ENCODE measurements at places on chromosomes 5 and 9.

GRCh38 chr9:91289244-91289643 is 72.5 kb downstream of the AUH start:
- DNase-seq, result no peak

- no peak for DNase-seq
These were observed 239.1 kb upstream of the NUDT12 start for GRCh38 chr5:103801681-103802080.

DNA sequence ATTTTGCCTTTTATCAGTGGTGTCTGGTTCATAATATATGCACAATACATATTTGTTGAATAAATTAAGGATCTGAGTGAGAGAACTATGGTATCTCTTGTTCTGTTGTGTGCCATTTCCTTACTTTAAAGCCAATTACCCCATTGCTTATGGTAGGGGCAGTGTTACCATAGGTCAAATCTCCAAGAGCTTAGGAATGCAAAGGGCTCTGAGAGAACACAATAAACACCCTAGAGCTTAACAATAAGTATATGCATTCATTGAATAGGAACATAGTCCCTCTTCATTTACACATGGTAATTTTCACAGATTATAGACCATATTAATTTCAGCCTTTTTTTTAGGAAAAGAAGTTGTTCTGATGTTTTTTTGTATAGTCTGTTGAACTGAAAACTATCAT is 112.2 kb downstream of the MCTP1 start:
- DNase-seq, result no peak

DNA sequence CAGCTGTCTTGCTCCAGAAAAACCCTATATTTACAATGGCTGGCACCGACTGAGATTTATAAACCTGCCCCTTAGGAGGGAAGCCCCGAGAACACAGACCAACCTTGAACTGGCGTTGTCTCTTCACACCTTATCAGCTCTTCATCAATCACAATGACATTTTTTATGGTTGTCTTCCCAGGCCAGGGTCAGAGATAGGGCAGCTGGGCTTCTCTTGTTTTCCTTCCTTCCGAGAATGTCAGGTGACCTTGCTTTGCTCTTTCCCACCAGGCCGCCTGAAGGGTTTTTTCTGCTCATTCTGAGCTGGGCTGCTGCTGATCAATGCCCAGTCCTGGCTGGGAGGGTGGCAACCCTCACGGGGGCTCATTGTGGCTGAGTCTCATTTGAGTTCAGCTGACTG is 619.1 kb downstream of the CCDC171 start:
- DNase-seq, result no peak

DNA sequence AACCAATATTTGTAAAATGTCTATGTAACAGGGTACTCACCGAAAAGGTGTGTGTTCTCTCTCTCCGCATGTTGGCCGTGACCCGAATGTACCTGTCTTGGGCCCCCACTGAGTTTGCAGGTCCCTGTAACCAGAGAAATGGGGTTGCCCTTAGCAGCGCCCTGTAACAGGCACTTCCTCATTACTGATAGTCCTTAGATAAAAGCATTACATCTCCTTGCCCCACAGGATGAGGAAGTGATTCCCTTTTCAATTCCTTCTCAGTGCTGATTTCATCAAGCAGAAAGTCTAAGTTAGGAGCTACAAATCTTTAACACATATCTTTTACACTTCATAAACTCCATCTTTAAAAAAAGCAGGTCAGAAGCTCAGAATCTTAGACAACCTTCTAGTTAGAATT is 15.2 kb upstream of the HMHB1 start:
- peak; percentile 40 for DNase-seq

GRCh38 chr5:171543148-171543815 is 123.8 kb downstream of the FGF18 start:
- no peak for DNase-seq

- DNase-seq, result peak; percentile 55
These were observed 95.8 kb downstream of the CFAP90 start for GRCh38 chr5:7754997-7755596.

DNA sequence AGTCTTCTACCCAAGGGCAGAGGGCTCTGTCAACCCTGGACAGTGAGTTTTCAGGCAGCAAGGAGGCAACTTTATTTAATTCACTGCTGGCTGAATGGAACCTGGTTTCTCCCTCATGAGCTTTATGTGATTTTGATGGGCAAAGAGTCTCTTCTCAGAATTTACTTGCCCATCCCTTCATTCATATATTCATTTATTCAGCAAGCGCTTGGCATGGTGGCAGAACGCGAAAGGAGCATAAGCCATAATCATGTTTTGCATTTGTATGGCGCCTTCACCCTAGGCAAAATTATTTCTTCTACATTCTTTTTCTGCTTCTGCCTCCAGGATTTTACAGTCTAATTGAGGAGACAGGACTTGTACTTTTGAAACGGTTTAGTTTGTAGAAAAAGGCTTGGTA is 8.0 kb downstream of the DELE1 start:
- no peak for DNase-seq

GRCh38 chr9:99411068-99411467 is 189.0 kb downstream of the SEC61B start:
- no peak for DNase-seq

GRCh38 chr5:181233801-181234454 is 9.8 kb downstream of the RACK1 start:
- no peak for DNase-seq

DNA sequence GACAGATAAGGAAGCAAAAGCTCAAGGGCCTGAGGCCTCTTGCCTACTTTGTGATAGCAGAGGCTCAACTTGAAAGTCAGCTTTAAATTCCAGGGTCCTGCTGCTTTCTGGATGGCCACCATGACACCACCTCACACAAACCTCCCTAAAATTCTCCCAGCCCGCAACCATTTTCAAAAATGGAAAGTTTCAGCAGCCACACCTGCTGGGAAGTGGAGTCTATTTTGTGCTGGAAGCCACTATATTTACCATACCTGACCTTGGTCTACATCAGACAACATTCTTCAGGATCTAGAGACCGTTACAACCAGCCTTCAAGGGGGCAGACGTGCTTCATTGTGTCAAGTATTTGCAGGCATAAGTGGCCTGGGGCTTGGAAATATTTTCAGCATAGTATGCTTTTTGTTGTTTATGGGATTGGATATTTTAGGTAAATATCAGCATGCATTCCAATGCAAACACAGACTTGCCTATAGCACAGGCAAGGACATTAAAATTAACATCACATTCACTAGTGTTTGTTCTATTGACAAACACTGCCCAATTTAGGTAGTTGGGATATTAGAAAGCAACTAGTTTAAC is 50.9 kb downstream of the BOD1 start:
- no peak for DNase-seq

- no peak for DNase-seq
These were observed 159.4 kb downstream of the KDM4C start for GRCh38 chr9:6917162-6917561.

DNA sequence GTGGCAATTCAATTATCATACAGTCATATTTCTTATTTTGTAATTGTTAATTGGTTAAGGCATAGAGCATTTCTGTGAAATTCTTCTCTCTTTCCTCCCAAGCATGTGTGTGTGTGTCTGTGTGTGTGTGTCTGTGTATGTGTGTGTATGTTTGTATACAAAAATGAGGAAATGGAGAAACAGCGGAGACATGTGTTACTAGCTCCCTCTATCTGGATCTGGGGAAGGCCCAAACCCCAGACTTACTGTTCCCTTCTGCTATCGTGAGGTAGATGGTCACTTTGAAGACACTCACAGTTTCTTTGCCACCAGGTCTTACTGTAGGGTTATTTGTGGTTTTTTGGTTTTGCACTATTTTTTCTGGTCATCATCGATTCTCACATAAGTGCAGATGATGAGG is 11.4 kb upstream of the C5orf63 start:
- DNase-seq, result peak; percentile 18

- no peak for DNase-seq
These were observed 3.2 kb downstream of the ATOSB start for GRCh38 chr9:35112257-35113020.

DNA sequence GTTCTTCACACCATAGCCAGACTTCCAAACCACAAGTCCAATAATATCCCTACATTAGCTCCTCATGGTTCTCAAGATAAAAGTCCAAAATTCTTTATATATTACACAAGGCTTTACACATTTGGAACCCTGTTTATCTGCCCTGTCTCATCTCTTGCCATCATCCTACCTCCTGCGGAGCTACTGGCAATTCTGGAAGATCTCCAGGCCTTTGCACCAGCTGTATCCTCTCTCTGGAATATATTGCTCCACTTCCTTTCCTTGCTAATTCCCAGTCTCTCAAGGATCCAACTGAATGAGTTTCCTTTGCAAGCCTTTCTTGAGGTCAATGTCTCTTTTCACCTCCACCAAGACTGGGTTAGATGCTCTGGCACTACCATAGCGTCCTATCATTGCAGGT is 41.3 kb upstream of the MIER3 start:
- no peak for DNase-seq

DNA sequence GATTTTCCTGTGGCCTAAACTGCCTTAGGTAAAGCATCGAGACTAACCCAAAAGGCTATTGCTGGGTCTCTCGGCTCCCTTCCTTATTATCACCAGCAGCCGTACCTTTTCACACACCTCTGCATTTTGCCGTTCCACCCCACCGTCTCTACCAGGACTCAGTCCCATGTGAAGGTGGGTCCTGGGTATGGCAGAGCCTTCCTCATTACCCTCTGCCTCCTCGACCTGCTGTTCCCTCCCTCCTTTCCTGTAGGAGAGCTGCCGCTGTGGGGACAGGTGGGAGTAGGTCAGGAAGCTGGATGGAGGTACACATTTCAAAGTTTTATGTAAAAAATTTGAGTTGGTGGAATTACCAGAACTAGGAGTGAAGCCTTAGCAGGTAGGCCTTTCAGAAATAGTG is 1.8 kb downstream of the CCL28 start:
- no peak for DNase-seq

DNA sequence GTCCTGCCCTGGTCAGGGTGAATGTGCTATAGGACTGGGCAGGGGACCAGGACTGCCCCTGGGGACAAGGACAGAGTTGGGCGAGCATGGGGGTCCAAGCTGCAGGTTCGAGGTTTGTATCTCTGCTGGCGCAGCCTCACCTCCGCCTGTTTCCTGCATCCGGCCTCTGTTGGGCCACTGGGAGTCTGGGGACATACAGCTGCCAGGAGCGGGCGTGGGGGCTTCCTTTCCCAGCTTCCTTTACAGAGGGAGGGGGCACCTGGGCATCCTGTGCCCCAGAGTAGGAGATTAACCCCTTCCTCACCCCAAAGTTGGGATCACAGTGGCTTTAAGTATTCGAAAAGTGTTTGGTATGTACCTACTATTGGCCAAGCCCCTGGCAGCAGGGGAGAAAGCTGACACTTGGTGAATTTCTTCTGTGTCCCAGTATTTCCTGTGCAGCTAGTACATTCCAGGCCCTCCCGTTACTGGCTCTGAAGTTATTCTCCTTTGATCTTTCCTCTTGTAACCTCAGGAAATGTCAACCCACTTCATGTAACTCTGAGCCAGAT is 19.0 kb downstream of the OLFML2A start:
- DNase-seq, result no peak

DNA sequence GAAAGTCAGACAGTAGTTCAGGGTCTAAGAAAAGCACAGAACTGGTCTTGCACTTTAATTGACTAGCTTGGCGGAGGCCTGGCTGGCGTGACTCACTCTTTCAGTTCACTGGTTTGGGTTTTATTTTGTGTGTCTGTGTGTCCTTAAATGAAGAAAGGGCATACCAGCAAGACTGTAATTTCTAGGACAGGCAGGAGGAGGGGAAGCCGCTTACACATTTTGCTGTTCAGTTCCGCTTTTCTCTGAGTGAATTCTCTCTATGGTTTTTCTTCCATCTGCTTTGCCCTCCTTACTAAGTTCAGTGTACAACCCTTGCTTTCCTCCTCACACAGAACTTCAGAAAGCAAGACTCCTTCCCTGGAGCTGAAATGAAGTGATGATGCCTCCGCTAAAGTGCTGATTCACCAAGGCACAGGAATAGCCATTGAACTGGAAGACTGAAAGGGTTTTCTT is 150.8 kb downstream of the MEF2C start:
- DNase-seq, result peak; percentile 51

GRCh38 chr9:130499804-130500263 is 55.1 kb downstream of the ASS1 start:
- DNase-seq, result no peak

DNA sequence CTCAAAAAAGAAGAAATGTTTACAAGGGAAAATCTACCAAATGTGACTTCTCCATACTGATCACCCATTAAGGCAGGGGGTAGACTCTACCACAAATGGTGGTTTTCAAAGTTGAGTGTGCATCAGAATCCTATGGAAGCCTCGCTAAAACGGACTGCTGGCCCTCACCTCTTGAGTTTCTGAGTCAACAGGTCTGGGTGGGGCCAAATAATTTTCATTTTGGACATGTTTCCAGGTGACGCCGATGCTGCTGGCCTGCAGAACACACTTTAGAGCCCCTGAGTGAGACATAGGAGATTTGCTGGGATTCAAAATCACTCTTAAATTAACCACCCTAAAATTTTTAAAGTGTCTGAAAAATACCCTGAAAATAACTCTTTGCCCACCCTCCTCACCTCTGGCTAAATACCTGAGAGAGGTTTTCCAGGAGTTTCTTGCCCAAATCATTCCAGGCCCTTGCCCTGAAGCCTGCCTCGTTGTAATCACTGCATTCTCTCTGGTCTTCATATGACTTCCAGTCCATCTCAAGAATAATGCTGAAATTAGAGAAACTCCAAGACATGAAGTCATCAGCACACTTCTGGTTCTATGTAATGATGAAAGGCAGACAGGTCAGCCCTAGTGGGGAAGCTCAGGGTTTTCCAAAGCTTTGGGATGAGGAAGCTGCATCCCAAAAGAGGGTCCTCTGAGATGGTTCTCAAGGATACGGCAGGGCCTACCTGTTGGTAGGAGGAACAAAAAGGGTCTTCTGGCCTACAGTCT is 18.2 kb downstream of the C9orf152 start:
- DNase-seq, result no peak

- no peak for DNase-seq
These were observed 852 bp downstream of the IL9 start for GRCh38 chr5:135894789-135895188.

All from Ammon's horn (tissue), 1 donor.